ENCODE measurements at places on chromosomes 11 and 22.

GRCh38 chr11:41051919-41052635 is 407.4 kb downstream of the LRRC4C start:
- no peak for DNase-seq

GRCh38 chr11:6298605-6299004 is 21.7 kb downstream of the CAVIN3 start:
- peak; percentile 58 for DNase-seq

- DNase-seq = peak; percentile 30
Observed at GRCh38 chr11:102489186-102490145, 36.9 kb upstream of the TMEM123 start.

DNA sequence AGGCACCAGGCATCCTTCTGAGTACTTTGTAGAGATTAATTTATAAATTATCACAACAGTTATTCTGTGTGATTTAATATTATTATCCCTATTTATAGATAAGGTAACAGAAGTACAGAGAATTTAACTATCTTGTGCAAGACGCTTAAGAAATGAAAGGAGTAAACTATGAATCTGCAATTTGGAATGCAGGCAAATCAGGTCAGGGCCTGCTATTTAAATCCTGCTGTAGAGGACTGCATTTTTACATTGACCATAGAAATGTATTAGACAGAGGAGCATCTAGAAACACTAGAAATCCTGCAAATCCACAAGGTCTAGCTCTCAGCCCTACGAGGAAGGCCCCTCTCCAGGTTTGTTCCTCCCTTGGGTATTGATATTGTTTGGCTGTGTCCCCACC is 336.2 kb downstream of the ETS1 start:
- DNase-seq = no peak

DNA sequence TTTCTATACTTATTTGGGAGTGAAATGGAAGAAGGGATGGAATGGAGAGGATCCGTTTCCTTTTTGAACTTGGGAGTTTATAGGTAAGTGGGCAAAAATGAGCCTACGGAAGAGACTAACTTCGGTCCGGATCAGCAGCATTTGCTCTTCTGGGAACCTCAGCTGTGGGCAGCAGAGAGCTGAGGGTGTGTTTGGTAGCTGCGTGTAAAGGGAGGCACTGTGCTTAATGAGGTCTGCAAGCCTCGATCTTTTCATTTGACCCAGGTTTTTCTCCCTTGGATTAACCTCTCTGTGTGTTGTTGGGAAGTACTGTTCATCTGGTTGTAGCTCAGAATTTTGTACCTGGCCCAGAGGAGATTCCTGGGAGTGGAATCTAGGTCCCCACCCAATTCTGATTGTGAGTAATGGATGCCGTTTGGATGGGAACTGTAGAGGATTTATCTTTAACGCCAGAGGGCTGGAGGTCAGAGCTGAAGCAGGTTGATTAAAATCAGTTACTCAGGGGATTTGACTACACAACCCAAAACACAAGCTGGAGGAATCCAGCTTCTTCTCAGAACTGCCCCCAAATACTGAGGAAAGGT is 201.6 kb upstream of the SORL1-AS1 start:
- DNase-seq = no peak

- DNase-seq = no peak
Observed at GRCh38 chr22:29987137-29987536, 93.1 kb upstream of the HORMAD2 start.

DNA sequence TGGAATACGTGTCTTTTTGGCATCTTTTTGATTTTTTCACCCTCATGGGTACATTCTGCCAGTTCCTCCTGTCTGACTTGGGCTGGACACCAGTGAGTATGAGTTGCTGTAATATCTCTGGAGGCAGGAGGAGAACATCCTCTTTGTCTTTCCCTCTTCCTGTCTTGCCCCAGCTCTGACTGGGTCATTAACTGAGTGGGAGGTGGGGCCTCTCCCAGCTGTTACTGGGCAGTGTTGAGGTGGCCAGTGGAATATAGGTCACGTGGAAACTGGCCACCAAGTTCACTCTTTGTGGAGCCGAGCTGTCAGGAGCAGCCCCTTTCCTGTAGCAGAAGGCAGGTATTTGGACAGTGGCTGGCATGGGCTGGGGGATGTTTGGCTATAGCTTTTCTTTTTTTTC is 2.2 kb downstream of the GLB1L2 start:
- DNase-seq = peak; percentile 29

- no peak for DNase-seq
Observed at GRCh38 chr22:47000256-47000655, 237.8 kb downstream of the TBC1D22A start.

- peak; percentile 9 for DNase-seq
Observed at GRCh38 chr11:2137202-2138067, 1.8 kb downstream of the IGF2 start.

Measured in kidney tubule cell (primary cell).